Choroid plexus epithelial cell (primary cell): ENCODE measurements at places on chromosomes 4 and X.

DNA sequence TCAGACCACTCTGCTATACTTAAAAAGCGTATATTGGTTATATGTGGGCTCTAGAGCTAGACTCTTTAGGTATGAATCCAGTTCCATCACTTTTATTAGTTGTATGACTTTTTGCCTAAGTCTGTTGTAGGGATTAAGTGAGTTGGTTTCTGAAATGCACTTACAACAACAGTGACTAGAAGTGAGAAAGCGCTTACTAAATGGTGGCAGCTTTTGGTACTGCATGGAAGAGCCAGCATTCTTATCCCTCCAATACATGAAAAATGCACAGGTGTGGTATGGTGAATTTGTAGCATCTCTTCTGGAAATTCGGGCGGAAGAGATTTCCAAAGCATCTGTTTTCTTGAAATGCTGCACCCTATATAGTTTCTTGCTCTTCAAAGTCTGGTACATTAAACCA, 117.1 kb downstream of the SPANXA1 start:
- peak; percentile 14 for DNase-seq

DNA sequence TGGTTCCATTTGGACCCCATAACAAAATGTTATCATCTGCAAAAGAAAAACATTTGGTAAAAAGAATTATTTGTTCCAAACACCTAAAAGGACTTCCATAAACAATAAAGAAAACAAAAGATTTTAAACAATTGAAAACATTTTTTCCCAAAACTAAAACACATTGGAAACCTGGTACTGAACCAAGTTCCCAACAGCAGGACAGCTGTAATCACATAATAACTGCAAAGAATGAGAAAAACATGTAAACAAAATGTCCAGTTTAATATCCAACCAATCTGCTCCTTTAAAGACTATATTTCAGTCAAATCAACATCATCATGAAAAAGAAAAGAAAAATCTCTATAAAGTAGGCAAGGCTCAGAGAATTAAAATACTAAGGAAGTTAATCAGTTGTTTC, 36.3 kb downstream of the PRDM5 start:
- no peak for DNase-seq

GRCh38 chr4:118417325-118417724, 64.5 kb upstream of the PRSS12 start:
- DNase-seq = peak; percentile 51

DNA sequence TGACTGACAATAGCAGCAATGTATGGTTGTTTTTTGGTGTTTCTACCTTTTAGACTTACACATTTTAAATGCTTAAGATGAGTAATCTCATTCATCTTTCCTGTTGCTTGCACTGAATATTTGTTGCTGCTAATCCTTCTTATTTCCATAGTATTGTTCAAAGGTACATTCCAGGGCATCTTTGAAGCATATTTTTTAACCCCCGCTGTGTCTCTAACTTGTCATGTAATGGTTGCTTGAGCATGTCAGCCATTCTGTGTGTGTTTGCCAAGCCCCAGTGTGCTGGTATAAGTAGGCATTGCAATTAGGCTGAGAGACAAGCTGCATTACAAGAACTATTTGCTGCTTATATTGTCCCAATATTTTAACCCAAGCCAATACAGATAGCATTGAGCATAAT, 87.9 kb downstream of the IL1RAPL1 start:
- no peak for DNase-seq

DNA sequence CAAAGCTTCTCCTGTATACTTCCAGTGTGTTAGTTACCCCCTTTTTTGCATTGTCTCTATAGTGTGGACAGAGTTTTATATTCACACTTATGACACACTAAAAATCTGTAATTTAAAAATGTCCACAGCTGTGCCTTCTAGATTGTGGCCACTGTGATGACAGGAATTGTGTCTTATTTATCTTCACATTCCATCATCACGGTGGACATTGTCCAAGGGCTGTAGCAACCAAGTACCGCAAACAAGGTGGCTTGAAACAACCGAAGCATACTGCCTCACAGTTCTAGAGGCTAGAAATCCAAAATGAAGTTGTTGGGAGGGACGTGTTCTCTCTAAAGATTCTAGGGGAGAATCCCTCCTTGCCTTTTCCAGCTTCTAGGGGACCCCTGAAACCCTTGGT, 32.3 kb downstream of the CHRNA9 start:
- DNase-seq = no peak

- DNase-seq = peak; percentile 90
Observed at GRCh38 chr4:38150766-38151165, 190.6 kb downstream of the PTTG2 start.

GRCh38 chr4:114601304-114602052, 2.9 kb downstream of the UGT8 start:
- DNase-seq = no peak

DNA sequence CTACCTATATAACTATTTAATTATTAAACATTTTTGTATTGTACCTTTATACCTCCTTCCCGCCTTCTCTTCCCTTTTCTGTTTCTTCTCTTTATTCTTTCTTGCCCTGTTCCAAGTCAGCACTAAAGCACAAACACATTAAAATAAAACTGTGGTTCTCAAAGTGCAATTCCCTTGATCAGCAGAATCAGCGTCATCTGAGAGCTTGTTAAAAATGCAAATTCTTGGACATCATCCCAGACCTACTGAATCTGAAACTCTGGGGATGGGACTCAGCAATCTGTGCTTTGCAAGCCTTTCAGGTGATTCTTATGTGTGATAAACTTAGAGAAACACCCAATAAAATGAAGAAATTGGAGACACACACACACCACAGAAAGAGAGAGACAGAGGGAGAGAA, 178.4 kb upstream of the BMP3 start:
- peak; percentile 35 for DNase-seq

- DNase-seq = no peak
Observed at GRCh38 chrX:41608244-41608643, 80.5 kb upstream of the GPR34 start.

DNA sequence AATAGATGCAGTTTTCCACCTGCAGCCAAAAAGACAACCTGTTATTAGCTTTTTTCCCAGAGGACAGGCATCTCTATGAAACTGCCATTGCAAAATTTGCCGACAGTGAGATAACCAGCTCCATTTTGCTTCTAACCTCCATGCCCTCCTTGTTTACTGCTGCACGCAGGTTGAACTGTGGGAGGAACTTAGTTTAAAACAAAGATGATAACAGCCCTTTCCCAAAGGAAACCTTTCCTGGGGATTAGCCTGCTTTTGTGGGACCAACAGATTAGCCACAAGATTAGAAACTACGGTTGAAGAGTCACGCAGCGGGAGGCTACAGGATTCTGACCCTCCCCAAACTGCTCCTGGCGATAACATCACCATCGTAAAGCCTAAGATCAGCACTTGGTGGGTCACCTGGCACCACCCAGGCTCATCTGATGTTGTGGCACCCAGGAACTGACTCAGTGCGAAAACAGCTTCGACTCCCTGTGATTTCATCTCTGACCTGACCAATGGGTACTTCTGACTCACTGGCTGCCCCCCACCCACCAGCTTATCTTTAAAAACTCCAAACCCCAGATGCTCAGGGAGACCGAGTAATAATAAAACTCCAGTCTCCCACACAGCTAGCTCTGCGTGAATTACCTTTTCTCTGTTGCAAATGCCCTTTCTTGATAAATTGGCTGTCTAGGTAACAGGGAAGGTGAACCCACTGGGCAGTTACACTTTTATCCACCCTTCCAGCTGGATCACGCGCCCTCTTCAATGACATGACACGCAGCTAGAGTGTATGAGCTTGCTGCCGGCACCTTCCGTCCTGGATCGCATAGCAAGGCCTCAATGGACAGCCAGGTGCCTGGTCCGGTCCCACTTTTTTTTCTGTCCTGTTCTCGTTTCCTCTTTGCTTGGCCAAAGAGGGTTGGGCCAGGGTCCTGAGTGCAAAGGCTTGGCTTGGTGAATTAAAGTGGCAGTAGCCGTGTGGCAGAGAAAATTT, 27.2 kb downstream of the NOP14 start:
- peak; percentile 58 for DNase-seq

GRCh38 chr4:4948370-4948769, 70.9 kb downstream of the CYTL1 start:
- no peak for DNase-seq

DNA sequence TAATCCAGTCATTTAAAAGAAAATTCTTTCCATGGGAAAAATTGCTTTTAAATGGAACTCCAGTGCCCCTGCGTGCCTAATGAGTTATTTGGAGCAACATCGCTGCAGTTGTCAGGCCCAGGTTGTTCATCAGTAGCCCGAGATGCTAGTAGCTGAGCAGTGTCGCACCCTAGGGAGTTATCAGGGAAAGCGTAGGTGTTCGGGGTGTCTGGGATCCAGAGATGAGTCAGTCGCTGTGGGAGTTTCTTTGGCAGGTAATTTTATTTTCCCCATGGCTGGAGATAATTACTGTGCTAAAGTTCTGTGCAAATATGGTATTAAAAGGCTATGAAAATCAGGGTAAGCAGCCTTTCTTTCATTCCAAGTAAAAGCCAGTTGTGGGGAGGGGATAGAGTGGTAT, 49.4 kb downstream of the ANXA3 start:
- no peak for DNase-seq

DNA sequence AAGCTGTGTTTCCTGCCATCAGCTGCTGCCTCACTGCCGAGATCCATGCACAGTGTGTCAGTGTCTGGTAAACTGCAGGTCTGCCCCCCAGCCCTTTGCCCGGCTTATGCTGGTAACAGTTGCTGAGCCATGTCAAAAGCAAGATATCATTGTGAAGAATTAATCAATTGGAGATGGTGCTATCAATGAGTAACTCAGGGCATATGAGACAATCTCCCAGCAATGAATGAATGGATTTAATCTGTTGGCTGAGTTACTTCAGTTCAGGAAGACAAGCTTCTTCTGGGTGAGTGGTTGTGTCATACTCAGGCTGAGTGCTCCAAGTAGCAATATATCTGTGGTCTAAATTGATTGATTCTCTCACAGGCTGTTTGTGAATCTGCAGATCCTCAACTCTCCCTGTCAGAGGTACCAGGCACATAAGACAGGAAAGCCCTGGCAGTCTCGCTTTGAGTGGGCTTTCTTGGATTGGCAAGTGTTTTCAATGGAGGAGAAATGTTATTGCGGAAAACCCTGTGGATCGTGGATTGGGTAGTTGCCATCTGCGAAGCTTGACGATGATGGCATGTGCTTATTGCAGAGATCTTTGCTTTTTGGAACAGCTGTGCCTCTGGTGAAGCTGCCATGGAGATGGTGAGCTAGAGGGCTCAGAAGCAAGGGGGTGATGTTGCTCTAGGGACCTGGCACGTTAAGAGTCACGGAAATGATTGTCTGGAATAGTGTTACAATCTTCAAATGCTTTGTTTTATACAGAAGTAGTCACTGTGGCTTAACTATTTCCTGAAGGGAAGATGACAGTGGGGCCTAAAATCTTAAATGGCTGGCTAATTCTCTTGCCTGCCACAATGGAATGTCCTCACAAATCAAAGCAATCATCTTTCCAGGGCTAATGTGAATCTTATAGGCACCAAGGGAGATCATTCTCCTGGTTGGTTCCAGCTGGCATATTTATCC, 147.6 kb upstream of the TBC1D9 start:
- no peak for DNase-seq

DNA sequence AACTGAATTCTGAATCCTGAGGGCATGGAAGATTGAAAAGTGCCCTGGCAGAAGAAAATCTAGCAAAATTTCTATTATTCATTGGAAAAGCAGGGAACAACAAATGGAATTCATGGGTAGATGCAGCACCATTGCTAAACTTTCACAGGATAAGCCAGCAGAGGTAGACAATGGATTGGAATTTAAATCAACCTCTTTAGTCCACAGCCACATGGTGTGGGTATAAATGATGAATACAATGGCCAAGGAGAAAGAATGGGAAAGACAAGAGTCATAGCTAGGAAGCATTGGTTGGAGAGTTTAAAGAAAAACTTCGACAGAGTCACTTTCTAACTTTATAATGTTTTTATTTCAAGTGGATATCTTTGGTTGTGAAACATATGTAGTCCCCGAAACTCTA, 332.8 kb upstream of the PUDP start:
- no peak for DNase-seq
